ENCODE measurements at places on chromosomes 12 and 14. TPM values are rescaled to one million over a fixed set of nuclear protein-coding genes. Genes with fewer than 3 reads are reported as not detected.

GRCh38 chr14:106395456-106396050 lies 869.2 kb downstream of the TMEM121 start:
- DNase-seq: no peak

GRCh38 chr12:127260531-127260930 lies 1006.4 kb upstream of the TMEM132C start:
- DNase-seq: peak; percentile 64

- no peak for DNase-seq
Measured at GRCh38 chr14:88599761-88600439, 37.1 kb downstream of the ZC3H14 start.

DNA sequence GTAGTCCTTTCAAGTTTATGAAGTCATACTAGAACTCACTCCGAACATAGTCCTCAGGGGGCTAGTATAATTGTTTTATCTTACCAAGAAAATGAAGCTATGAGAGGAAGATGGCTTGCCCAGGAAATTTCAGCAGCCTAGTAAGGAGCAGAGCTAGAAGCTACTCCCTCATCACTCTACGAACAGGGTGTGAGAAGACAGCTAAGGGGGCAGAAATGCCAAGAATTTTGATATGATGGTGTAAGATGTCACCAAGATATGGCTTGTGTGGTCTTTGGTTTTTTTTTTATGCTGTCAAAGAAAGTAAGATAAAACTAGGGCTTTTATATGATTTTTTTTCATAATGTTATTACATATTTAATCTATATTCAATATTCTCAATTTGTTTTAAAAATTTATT lies 47.6 kb downstream of the PRICKLE1 start:
- DNase-seq: no peak

AMDHD1 gene
- total RNA-seq: under 0.01 TPM

PCK2 gene
- 11.1 TPM for total RNA-seq

All from IMR-90 (cell line).